DMS53 (cell line): ENCODE measurements at places on chromosomes 7 and 10.

GRCh38 chr7:149598721-149599308 is 101.2 kb upstream of the ZNF746 start:
- peak; percentile 68 for DNase-seq

DNA sequence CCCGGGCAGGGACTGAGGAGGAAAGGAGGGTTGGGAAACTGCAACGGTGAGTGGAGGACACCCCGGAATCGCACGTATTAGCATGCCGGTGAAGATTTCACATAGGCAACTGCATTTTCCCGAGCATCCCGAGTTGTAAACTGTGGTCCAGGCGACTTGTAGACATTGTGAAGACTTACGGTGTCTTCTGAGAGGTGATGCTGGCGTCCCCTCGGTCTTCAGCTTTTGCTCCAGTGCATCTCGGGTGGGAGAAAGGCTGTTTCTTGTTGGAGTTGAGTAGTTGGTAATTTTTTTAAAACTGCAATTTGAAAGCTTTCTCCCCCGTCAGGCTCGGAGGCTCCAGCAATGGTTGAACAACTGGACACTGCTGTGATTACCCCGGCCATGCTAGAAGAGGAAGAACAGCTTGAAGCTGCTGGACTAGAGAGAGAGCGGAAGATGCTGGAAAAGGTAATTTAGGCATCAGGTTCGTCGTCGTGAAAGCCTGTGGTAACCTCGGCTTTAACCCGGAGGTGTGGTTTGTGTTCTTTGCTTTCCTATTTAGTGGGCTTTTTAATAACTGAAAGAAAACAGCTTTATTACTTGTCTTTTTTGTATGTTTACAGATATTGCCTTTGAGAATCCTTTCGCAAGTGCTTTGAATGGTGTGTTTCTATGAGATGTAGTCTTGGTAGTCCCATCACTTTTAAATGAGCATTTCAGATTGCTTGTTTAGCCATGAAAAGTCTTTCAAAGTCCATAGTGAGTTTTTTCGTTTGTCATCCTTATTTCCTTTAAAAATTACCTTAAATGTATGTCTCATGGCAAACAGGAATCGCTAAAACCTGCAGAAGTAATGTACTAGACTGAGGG is 687 bp downstream of the HELLS start:
- DNase-seq, result peak; percentile 69

DNA sequence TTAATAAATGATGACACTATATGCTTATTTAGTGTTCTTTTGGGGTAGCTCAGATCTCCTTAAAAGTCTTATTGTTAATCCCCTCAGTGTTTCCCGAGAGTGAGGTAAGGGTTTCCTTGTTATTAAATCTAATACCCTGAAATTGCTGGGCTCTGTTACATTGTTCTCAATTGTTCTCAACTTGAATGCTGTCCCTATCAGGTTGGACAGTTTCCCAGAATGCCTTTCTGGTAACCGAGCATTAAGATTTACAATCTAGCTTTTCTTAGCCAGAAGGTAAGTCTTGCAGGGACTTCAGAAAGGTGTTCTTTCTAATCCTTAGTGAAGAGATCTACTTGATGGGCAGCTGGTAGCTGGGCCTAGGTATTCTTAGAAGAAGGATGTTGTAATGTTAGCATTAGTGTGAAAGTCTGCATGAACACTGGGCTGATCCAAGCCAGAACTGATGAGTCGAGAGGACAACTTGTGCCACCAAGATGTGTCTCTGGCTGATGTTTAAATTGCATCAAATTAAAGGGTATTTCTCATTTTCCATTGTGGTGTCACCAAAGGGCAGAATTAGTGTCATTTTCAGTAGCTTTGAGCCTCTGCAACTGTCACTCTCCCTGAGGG is 89.9 kb downstream of the SND1 start:
- DNase-seq, result no peak

DNA sequence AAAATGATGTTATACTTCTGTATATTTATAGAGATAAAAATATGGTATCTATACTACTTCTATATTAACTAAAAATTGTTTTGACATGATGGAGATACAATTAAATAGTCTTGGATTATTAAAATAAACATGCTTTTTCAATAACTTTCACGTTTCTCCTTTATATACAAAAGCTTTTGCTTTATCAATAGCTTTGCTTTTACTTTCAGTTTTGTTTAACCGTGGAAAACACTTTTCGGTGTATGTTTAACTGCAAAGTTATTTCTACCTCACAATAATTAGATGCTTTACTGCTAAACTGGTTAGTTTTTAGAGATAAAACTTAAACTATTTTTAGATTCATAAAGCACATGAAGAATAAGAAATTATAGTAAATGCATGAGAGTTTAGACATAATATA is 432.1 kb upstream of the PCDH15 start:
- peak; percentile 17 for DNase-seq

- no peak for DNase-seq
Observed at GRCh38 chr10:73780966-73781365, 882 bp upstream of the CHCHD1 start.
